ENCODE measurements at places on chromosomes 13 and 19.

DNA sequence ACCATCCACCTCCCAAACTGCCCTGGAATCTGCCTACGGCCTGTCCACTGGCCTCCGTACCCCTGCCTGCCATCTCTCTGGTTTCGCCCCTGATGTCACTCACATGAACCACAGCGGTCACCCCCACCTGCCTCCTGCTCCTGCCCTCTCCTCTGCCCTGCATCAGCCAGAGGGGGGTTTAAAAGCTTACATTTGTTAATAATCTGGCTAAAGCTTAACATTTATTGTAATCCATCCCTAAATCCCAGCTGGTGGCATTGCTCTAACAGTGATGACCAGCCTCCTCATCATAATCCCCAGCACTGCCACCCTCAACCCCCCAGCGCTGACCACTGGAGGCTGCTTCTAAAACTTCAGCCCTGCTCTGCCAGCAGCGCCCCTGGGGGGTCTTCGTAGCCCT lies 38.9 kb downstream of the DNM2 start:
- no peak for DNase-seq

DNA sequence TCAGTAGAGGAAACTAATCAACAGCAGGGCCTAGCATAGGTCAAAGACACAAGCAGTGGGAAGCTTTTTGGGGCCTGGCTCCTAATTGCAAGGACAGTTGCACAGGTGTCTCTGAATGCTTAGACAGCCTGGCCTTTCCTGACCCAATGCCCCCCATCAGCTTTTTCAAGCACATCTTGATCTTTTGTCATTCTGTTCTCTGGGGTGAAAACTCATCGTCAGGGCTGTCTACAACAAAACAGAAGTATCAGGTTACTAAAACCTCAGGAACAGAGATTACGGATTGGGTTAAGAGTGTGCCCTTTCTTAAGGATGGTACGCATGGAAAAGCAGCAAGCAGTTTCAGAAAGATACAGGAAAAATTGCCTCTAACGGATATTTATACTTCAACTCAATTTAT lies 8.3 kb upstream of the ZNF254 start:
- no peak for DNase-seq

- peak; percentile 32 for DNase-seq
These were observed 8.8 kb upstream of the TNFSF9 start for GRCh38 chr19:6521718-6522646.

GRCh38 chr13:38951525-38952313 lies 38.9 kb downstream of the STOML3 start:
- no peak for DNase-seq

DNA sequence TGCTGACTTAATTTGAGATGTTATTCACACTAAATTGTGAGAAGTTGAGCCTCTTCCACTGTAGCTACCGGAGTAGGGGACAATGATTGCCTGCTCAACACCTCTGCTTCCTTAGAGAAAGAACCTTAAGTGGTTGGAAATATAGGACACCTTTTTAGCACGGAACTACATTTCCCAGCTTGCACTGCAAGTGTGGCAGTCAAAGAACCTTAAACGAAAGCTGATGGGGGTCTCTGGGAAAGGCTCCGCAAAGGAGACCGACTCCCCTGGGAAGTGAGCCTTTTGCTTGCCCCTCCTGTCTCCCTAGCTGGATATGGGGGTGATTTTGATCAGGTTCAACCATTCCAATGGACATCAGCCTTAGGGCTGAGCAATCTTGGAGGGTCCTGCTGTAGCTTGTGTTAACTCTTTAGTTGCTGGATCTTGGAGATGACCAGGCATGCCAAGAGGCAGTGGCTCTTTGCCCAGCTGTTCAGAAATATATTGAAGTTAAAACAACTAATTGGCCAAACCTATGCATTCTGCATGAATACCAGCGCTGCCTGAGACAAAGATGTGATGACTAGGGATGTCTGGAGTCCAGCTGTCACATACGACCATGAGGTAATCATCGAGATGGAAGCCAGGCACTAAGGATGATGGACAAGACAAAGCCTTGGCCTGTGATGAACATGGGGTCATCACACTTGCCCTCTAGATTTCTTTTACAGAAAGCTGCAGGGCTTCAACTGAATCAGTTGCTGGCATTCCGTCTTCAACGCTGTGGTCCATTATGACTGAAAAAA lies 286.5 kb downstream of the FOXO1 start:
- DNase-seq = no peak
